ENCODE measurements at places on chromosomes 13 and 19.

DNA sequence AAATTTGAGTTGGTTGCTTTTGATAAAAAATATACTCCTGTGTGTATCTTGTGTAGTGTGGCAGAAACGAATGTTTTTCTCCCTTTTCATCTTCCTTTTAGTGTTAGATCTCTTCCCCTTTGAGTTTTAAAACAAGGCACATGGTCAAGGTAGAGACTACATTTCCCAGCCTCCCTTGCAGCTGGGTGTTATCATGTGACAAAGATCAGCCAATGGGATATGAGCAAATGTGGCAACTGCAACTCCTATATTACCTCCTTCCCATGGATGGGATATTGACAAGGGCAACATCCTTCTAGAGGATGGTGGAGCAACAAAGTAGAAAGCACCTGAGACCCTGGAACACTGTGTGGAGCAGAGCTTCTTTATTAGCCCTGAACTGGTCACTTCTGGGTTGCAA, 42.4 kb downstream of the ADGRE3 start:
- DNase-seq, result peak; percentile 64

GRCh38 chr19:16207490-16208025, 9.8 kb downstream of the AP1M1 start:
- no peak for DNase-seq

GRCh38 chr13:42574435-42575311, 721 bp downstream of the TNFSF11 start:
- DNase-seq, result no peak

DNA sequence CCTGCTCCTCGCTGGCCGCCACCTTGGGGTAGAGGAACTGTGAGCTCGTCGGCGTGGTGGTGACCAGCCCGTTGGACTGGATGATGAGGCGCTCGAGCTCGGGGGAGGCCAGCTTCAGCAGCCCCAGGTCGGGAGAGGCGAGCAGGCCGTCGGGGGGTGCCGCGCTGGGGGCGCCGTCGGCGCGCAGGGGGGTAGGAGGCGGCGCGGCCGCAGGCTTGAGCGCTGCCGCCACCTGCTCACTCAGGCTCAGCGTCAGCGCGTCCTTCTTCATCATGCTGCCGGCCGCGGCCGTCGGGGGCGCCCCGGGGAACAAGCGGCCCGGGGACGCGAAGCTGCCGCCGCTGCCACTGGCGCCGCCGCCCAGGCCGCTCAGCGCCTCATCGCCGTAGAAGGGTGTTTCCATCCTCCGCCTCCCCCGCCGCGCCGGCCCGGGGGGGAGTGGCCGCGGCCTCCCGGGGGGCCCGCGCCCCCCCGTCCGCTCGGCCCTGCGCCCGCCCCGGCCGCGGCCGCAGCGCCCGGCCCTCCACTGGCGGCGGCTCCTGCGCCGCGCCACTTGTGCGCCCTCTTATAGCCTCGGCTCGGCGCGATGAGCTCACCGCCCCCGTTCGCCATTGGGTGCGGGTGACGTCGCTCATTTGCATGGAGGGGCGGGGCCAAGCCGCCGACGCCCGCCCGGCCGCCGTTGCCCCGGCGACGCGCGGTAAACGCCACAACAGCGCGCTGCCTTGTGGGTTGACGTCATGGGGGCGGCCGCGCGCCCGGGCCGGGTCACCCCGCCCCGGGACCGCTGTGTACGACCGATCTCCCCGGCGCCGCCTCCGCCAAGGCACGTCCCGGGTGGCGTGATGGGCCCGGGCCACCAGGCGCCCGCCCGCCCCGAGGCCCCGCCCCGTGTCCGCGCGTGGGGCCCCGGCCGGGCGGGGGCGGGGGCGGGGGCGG, at the start of gene JUND:
TSS of gene JUND (minus strand) at position 541 of the 939 bp plus-strand sequence. CDS start at position 403, 138 bp downstream.
- peak; percentile 97 for DNase-seq

DNA sequence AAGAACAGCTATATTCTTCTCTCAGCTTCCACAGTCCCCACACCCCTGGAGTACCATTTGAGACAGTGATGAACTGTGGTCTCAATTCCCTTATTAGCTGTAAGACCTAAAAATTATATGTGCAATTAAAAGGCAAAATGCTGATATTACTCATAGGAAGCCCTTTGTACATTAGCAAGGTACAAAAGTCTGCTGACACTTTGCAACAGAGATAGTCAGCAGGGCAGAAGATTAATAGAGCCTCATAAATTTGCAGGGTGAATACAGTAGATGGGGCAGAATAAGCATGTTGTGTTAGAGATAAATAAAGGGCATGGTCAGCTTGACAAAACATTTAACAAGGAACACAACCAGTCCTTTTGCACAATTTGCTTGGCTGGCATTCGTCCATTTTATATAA, 210.0 kb upstream of the OBI1 start:
- no peak for DNase-seq

DNA sequence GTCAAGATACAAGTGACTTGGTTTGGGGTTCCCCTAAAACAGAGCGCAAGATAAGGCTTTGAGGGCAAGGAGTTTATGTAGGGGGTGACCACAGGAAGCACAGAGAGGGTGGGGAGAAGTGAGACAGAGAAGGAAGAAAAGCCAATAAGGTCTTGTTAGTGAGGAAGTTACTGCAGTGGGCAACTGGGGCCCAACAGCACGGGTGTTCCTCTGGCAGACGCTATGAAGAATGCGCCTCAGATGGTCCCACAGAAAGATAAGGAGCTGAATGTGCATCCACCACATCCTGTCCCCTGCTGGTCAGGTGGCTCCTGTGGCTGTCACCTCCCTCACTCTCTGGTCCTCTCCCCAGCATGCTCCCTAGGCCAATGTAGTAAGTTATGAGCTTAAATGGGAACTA, 333.5 kb downstream of the TSHZ3 start:
- DNase-seq, result no peak

- no peak for DNase-seq
Observed at GRCh38 chr13:67726979-67727378, 496.8 kb upstream of the PCDH9 start.

DNA sequence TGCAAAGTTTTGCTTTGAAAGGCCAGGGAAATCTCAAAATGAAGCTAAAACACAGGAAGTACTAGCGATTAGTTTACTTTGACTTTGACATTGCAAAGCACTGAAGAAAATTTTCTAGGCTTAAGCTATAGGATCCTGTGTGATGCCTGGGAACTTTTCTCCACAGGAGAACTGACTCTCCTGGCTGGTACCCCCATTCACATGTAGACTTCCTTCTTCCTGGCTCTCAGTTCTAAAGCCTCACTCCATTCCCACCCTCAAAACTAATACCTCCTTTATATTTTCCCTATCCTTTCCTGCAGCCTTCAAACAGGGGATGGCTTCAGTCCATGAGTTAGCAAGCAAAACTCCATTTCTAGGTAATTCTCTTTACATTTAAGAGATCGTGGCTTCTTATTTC, 189.5 kb downstream of the SLITRK1 start:
- DNase-seq, result no peak

- DNase-seq, result no peak
Observed at GRCh38 chr13:30618930-30619279, 1.2 kb downstream of the USPL1 start.

- DNase-seq, result no peak
Observed at GRCh38 chr19:55152017-55152416, 3.0 kb upstream of the TNNT1 start.

DNA sequence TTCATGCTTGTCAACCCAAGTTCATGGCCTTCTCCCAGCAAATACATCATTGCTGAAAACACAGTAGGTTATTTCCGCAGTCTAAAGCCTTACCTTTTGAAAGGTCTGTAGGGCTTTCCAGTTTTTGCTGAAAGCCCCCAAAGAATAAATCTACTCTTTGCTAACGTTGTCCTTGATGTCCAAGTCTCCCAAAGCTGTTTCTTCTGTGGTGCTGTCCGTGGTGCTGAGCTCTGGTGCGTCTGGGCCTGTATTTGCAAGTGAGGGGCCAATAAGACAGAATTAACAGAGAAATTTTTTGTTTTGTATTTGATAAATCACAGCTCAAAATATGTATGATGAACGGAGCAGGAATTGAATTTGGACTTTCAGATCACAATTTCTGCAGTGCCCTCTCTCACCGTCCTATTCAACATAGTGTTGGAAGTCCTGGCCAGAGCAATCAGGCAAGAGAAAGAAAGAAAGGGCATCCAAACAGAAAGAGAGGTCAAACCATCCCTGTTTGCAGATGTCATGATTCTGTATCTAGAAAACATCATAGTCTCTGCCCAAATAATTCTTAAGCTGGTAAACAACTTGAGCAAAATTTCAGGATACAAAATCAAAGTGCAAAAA, 9.8 kb upstream of the LGALS16 start:
- peak; percentile 2 for DNase-seq

GRCh38 chr13:74243637-74244526, 109.7 kb upstream of the KLF12 start:
- DNase-seq, result no peak

DNA sequence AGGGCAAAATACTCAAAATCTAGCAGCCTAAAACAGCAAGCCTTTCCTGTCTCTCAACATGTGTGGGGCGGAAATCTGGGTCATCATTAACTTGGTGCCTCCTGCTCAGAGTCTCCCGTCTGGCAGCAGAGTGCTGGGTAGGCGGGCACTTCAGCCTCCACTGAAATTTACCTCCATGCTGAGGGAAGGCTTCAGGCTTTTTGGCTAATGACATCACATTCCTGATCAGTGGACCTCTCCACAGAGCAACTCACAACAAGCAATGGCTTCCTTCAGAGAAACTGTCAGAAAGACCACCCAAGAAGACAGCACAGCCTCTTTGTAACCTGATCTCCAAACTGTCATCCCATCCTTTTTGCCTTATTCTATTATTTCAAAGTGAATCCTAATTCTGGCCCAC, 1109.0 kb downstream of the UQCRFS1 start:
- DNase-seq, result no peak

GRCh38 chr13:107067381-107067780, 499.4 kb upstream of the ARGLU1 start:
- DNase-seq, result no peak

DNA sequence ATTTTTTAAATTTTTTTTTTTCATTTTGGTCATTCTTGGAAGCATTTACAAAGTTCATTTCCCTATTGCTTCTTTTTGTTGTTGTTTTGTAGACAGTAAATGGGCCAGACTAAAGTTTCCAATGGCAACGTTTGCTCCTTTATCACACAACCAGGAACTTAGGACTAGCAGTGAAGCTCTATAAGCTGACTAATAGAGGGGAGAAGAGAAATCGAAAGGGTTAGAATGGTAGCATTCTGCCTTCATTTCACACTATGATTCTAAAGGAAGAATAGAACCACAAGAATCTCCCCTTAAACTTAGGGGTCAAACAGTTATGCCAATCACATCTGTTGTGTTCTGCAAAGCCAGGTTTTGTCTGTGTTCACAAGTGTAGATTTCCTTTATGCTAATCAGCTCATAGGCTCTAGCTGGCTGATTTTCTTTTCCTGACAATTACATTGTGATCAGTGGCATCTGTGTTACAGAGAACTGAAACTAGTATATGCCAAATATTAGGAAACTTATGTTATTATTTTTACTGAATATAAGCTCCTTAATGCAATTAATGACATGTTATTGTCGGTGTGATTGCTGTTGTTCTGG, 467.3 kb downstream of the DACH1 start:
- DNase-seq, result no peak

DNA sequence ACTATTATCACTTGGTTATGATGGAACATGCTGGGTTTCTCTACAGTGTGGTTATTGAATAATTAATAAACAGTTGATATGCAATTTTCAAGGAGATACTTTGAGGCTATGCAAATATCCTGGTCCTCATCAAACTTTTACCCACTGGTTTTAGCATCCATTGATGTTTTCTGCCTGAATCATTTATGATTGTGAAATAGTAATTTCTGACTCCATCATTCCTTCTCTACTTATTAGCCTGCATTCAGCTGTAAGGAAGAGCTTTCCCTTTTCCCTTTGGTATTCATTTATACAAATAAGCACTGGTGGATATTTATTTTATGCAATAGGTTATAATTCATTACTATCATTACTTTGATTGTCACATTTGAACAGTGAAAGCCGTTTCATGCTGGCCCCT, 13.9 kb upstream of the DNAJC15 start:
- DNase-seq, result no peak

DNA sequence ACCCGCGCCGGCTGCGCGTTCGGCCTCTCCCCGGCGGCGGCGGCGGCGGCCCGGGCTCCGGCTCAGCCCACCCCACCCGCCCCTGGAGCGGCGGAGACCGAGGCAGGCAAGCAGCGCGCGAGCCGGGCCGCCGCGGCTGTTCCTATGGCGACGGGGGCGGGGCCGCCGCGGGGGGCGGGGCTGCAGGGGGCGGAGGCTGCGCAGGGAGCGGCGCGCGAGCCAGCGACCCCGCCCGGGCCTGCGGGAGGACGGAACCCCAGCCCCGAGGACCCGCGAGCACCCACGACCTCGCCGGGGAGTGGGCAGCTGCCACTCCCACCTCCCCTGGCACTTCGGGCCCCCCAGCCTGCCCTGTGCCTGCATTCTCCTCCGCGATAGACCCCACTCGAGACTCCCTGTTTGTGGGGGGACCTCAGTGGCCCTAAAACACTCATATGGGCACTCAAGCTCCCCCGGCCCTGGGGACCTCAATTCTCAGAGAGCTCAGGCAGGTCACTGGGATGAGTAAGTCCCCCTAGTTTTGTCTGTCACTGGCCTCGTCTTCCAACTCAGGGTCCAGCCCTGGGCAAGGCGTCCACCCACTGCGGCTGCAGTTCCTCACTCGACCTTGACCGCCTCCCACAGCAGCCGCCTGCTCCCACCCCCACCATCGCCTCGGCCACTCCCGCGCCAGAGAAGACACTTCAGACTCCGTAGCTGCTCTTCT, at the start of gene CTXN1:
TSS of gene CTXN1 (minus strand) at position 115 of the 706 bp plus-strand sequence. CDS start 597 bp downstream, outside the sequence.
- no peak for DNase-seq

DNA sequence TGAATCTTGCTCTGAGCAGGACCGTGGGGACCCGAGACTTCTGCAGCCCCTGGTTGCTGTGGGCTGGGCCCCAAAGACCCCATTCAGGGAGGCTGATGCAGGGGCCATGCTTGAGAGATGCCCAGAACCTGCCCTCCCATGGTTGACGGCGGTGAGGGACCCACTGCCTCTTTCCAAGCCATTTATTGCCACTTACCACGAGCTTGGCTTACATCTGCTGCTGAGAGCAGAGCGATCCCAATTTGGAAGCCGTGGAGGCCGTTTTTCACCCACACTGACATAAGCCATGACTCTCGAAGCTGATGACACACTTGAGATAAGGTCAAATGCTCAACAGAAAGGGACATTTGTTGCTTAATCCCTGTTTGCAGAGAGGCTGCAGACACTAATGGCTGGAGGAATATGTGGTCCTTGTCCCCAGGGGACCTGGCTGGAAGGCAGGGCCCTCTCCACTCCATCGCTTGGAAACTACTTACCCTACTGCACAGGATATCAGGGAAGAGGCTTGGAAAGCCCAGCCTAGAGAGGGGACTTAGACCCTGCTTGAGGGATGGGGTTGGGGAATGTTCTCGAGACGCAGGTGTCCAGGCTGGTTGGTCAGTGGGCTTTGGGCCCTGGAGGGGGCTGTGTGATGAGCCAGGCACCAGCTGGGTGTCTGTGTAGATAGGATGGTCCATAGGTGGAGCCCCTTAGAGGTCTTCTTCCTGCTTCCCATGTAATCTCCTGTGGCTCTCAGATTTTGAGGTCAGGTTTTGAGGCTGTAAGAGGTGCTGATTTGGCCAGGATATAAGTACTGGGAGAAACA, 15.3 kb downstream of the ZNF536 start:
- DNase-seq, result no peak

GRCh38 chr13:80180740-80181355, 160.1 kb downstream of the SPRY2 start:
- DNase-seq, result no peak

GRCh38 chr19:51125421-51126075, 842 bp downstream of the SIGLEC9 start:
- no peak for DNase-seq
